Upper lobe of left lung (tissue), 6 donors: ENCODE measurements at places on chromosomes 2 and 18. TPM values are rescaled to one million over a fixed set of nuclear protein-coding genes. Genes with fewer than 3 reads are reported as not detected.
A peak's percentile ranks its signal among the peaks of the same experiment; 100 is the strongest.

DNA sequence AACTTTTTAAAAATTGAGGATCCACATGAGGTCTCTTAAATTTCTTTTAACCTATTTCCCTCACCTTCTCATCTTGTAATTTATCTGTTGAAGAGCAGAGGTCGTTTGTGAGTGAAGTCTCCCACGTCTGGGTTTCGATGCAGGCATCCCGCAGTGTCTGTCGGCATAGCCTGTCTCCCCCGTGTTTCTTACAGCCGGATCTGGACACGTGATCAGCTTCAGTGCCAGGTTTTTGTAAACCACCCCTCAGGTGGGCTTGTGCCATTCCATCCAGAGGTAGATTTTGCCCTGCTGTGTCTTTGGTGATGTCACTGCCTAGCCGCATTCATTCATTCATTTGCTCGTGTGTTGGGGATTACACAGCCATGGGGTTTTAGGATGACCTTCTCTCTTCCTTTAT lies 16.2 kb downstream of the AQP12A start:
- H3K4me3 ChIP-seq, result no peak overlapping the region
- no peaks in the 10 kb centered on the region for H3K27me3 ChIP-seq
- H3K36me3 ChIP-seq, result no peaks in the 10 kb centered on the region
- no peaks in the 10 kb centered on the region for H3K4me1 ChIP-seq

DNA sequence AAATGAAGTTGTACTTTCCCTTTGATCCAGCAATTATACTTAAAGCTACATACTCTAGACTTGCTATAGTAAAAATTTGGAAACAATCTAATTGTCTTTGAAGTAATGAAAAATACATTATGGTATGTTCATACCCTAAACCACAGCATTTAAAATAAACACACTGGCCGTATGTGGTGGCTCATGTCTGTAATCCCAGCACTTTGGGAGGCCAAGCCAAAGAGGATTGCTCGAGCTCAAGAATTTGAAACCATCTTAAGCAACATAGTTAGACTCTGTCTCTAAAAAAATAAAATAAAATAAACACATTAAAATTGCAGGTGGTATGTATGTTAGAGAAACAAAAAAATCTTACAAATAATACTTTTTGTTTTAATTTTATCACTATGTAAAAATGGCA lies 208.1 kb upstream of the KLHL14 start:
- H3K27me3 ChIP-seq, result no peaks in the 10 kb centered on the region
- H3K4me3 ChIP-seq, result no peak overlapping the region
- no peaks in the 10 kb centered on the region for H3K4me1 ChIP-seq

DNA sequence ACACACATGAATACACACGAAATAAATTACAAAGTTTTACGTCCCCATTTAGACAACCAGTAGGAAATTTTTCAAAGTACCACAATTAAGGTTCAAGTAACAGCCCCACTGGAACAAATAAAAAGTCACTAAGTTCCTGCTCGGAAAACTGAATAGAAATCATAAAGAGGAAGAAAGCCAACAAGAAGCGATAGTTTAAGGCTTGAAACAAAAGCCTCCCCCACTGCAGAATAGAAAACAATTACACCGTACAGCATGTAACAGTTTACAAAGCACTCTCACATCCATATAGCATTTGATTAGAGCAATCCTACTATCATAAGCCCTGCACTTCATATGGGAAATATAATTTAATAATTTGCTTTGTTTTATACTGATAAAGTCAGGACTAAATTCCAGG lies 15.5 kb downstream of the KLF7 start:
- H3K27me3 ChIP-seq, result no peaks in the 10 kb centered on the region
- no peak for DNase-seq
- peak overlapping the region; percentile 65 for H3K27ac ChIP-seq
- H3K4me3 ChIP-seq, result no peak overlapping the region
- H3K36me3 ChIP-seq, result no peaks in the 10 kb centered on the region
- H3K4me1 ChIP-seq, result peaks cover 86% of the 10 kb centered on the region

DNA sequence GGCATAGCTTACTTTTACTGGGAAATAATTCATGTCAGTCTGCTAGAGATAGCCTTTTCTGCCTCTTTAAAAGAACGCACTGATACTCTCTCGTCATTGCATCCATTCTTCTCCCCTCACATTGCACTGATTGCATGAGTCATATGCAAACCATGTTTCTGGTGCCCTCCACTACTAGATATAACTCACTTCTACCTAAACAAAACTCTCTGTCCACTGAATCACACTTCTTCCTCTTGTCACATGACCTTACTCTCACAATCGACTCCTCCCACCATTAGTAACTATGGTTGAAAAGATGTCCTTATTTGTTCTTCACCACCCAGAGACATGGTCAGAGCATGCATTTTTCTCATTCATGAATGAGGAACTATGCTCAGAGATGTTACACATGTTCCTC lies 158.0 kb downstream of the CSRNP3 start:
- H3K36me3 ChIP-seq, result no peaks in the 10 kb centered on the region
- H3K4me3 ChIP-seq, result no peak overlapping the region
- H3K4me1 ChIP-seq, result no peaks in the 10 kb centered on the region
- H3K27me3 ChIP-seq, result no peaks in the 10 kb centered on the region
- no peak for DNase-seq

- H3K27ac ChIP-seq, result no peak overlapping the region
- H3K27me3 ChIP-seq, result no peaks in the 10 kb centered on the region
- no peaks in the 10 kb centered on the region for H3K4me1 ChIP-seq
- no peak for DNase-seq
- no peak overlapping the region for H3K4me3 ChIP-seq
- H3K36me3 ChIP-seq, result no peaks in the 10 kb centered on the region
Measured at GRCh38 chr2:118032169-118033013, 18.5 kb upstream of the CCDC93 start.

DNA sequence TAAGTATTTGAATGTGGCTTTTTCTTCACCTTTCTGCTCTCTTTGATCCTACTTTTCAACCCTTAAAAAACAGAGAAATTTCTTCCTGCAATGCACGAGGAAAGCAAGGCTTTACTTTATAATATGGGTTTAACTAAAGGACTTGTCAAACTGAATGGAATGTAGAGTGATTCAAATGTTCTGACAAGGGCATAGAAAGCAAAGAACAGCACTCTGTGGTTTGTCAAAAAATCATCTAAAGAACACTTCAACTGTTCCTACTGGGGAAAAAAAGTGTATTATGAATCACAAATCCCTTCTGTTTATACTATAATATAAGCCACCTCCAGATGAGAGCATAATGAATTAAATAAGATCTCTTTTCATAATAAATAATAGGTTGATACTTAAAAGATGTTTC lies 45.0 kb upstream of the RIT2 start:
- no peaks in the 10 kb centered on the region for H3K4me1 ChIP-seq
- no peaks in the 10 kb centered on the region for H3K36me3 ChIP-seq
- H3K4me3 ChIP-seq, result no peak overlapping the region

CPO gene
- total RNA-seq, result not detected

SCYGR4 gene
- total RNA-seq, result not detected

C2orf80 gene
- total RNA-seq, result not detected

MALT1 gene
- total RNA-seq, result 20.5 TPM
